ENCODE measurements at places on chromosomes 7 and 10.

GRCh38 chr10:118266098-118266748 lies 75.9 kb downstream of the FAM204A start:
- peak; percentile 45 for DNase-seq

GRCh38 chr7:4162884-4163564 lies 519.1 kb upstream of the FOXK1 start:
- no peak for DNase-seq

DNA sequence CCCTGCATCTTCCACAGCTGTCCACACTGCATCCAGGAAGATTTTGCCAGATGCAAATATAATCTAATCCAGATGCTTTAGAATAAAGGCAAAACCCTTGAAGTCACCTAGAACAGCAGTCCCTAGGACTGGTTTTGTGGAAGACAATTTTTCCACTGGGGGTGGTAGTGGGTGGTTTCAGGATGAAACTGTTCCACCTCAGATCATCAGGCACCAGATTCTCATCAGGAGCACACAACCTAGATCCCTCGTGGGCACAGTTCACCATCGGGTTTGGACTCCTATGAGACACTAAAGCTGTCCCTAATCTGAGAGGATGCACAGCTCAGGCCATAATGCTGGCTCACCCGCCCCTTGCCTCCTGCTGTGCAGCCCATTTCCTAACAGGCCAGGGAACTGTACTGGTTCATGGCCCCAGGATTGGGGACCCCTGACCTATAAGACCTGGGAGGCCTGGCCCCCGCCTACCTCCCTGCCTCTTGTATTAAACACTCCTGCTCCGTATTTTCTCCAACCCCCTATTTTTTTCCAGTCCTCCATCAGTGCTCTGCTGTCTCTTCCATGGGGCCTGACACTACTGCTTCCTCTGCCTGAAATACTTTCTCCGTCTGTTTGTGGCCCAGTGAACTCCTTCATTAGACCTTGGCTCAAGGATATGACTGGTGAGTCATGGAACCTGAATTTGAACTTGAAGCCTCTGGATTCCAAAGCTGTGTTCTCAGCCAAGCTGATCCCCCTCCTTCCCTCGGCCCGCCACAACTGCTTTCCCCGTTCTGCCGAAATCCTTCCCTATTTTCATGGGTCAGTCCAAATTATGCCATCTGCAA lies 79.9 kb upstream of the RHEB start:
- DNase-seq, result no peak

DNA sequence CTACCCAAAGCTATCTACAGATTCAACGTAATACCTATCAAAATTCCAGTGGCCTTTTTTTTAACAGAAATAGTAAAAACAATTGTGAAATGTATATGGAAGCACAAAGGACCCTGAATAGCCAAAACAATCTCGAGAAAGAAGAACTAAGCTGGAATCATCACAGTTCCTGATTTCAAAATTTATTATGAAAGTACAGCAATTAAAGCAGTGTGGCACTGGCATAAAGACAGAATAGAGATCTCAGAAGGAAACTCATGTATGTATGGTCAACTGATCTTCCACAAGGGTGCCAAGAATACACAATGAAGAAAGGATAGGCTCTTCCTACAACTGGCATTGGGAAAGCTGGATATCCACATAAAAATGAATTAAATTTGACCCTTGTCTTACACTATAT lies 23.2 kb downstream of the PNLIPRP3 start:
- DNase-seq, result no peak

DNA sequence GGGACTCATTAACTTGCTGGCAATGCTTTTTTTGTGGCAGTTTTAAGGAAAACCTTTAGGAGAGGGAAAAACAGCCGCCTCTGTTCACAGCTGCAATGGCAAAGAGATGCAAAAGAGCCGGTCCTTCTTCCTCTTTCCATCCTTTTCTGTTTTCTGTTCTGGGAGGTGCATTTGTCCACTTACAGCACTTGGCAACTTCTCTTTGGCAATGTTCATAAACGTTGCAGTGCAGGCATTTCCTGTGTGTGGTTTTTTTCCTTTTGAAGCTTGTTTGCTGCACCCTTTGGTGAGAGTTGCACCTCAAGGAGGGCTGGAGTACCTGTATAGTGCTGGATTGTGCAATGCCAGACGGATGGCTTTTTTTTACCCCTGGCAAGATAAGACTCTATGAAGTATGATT lies 53.9 kb upstream of the HABP2 start:
- DNase-seq, result no peak

- DNase-seq, result no peak
Measured at GRCh38 chr7:21412410-21412851, 15.5 kb upstream of the SP4 start.

DNA sequence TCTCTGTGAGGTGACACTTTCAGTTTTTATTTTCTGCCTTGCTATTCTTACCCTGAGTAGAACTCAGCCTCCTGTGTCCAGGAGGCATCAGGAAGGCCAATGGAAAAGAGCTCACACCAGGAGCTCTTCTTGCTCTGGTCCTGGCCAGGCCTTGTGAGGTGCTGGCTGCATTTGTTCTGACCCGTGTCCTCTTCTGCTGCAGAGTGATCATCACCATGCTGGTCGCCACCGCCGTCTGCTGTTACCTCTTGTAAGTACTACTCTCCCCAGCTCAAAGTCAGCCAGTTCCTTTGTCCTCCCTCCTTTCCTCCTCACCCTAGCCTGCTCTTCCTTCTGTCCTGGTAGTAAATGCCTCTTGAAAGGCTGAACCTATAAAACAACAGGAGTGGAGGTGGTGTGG lies 1.6 kb downstream of the ATP6V0E2 start:
- DNase-seq, result no peak

DNA sequence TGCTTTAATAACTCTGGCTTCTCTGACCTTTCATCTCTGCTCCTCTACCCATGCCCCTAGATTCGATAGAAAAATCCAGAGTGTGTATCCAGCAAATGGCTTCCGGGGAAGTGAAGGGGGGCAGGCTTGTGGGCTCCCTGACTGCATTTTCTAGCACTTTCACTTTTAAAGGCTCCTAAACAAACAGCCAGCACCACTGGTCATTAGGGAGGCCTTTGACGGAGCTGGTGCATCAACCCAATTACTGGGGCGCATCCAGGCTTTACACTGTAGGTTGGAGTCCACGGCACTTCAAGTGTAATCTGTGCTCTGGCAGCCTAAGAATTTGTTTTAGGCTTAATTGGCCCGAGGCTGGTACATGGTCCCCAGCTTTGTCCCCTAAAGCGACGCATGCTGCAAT lies 291.9 kb downstream of the GFRA1 start:
- DNase-seq, result no peak

DNA sequence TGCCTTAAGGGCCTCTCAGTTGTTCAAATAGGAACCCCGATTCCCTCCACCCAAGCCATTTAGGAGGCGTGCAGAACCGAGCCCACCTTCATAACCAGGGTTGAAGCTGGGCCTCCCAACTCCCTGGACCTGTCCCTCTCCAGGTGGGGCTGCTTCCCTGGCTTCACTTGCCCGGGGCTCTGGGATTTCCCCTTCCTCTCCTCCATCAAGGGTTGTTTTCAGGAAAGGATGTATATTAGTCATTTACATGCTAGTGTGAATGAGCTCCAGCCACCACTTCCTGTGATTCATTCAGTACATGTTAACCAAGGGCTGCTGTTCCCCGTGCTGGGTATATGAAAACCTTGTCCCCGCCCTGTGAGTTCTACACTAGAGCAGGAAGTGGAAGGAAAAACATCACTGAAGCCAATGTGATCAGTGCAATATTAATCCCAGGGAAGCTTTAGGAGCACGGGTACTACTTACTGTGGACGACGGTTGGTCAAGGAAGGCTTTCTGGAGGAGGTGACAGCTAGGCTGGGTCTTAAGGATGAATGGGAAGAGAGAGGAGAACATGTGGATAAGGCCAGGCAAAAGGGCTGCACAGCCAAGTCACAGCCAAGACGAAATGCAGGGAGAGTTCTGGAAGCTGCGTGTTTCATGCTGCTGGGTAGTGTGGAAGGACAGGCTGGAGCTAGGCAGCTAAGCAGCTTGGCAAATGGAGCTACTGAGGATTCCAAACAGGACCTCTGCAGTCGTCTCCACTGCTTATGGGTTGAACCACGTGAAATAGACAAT lies 150.1 kb upstream of the SHH start:
- no peak for DNase-seq

DNA sequence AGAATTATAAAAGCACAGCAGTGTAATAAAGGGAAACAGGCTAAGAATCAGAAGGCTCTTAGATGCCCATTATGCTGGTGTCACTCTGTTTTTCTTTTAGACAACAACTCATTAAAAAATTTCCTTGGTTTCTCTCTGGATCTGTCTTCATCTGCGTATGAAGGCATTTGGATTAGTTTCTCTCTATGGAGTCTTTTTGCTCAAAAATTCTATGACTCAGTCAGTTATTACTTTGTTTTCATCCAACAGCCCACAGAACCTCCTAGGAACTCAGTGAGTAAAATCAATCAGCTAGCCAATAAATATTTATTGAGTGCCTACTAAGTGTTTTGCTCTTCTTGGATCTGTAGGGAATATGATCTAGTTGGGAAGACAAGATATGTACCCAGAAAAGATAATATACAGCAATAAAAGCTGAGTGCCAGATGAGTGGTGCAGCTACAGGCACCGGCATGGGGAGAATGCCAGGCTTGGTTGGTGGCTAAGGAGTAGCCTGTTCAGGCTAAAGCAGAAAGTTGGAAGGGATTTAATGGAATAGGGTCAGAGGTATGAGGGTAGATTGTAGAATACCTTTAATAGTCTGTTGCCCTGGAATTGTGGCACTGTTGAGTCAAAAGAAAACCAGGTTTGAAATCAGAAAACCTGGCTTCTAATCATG lies 156.2 kb downstream of the LRRC4 start:
- no peak for DNase-seq

DNA sequence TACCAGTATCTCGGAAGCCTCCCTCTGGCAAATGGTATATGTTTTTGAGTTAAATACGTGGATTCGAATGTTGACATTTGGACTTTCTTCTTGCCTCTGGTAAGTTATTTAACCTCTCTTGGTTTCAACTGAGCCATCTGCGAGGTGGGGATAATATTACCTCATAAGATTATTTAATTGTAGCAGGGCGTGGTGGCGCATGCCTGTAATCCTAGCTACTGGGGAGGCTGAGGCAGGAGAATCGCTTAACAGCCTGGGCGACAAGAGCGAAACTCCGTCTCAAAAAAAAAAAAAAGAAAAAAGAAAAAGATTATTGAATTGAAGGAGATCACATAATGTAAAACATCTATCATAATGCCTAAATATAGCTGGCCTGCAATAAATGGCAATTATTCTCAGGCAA lies 396 bp upstream of the TAF5 start:
- DNase-seq, result no peak

DNA sequence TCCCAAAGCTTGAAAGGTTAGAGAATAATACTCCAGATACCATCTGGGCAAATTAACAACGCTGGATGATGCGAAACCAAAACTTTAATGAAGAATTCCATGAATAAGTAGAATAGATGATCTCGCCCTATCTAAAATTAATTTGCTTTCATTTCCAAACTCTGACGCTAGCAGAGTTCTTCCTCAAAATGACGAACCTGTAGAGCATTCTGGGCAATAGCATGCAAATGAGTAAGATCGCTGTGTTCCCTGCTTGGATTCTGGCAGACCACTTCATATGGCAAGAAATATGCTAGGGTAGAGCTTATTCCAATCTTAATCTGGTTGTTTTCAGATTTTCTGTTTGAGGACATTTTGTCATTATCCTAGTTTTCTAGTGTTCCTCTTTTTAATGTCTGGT lies 36.1 kb upstream of the SMNDC1 start:
- no peak for DNase-seq

DNA sequence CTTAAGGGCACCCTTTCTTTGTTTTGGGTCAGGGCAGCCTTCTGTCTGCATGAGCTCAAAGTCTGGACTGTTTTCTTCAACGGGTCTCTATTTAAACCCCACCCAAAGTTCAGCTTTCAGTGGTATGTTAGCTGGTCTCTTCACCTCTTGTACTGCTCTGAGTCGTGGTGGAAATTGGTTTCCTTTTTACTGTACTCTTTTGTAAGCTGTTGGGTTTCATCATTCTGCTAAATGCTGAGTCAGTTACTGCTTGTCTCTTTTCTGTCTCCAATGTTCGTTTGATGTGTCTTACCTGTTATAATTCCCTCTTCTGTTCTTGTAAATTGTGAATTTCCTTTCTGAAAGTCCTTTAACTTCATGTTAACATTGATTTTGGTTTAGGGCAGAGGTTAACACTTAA lies 64.1 kb upstream of the MALRD1 start:
- DNase-seq, result no peak

- no peak for DNase-seq
Measured at GRCh38 chr7:116618338-116619128, 53.5 kb upstream of the MET start.

- DNase-seq, result no peak
Measured at GRCh38 chr7:42175834-42176723, 60.9 kb downstream of the GLI3 start.

DNA sequence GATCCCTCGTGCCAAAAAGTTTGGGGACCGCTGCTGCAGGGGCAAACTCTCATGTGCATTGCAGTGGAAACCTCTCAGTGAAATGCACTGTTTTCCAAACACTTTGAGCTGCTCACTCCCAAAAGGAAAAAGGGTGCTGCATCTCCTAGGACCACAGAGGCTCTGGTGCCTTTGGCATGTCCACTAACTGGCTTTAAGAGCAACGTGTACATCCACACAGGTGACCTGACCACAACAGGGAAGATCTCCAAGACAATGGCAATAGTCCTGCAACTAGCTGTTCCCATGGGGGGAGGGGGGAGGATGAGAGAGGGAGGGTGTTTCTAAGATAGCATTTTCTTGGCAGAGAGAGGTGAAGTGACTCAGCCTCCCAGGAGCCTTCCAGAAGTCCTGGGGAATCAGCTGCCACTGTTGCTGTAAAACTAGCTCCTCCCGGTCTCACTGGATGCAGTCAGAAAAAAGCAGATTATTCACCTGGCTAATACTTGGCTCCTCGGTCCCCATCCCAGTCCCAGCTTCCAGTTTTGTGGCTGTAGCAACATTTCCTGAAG lies 181.7 kb downstream of the HECW1 start:
- no peak for DNase-seq

GRCh38 chr7:21426286-21427181 lies 1.3 kb upstream of the SP4 start:
- DNase-seq, result no peak

- no peak for DNase-seq
Measured at GRCh38 chr7:3240826-3241430, 60.1 kb upstream of the SDK1 start.

GRCh38 chr7:15525652-15526263 lies 36.1 kb downstream of the AGMO start:
- no peak for DNase-seq

GRCh38 chr10:6612371-6612770 lies 32.3 kb upstream of the PRKCQ start:
- DNase-seq, result no peak

- no peak for DNase-seq
Measured at GRCh38 chr10:87038286-87038717, 18.2 kb downstream of the FAM25A start.

GRCh38 chr10:93991596-93992284 lies 2.0 kb upstream of the PLCE1 start:
- no peak for DNase-seq

DNA sequence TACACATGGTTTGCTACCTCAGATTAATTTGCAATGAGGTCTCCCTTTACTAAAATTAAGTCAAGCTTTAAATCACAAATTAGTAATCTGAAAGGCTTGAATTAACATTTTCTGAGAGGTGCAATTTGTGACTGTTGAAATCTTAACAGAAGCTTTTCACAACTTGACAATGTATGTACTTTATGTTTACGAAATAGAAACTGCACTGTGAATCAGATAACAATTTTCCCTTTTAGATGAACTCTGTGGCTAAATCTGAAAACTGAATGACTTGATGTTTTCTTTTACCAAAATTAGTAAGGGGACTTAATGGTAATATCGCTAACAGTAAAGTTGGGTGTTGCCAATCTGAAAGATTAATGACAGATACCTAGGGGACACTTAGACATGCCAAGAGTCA lies 197.6 kb downstream of the RAPGEF5 start:
- no peak for DNase-seq

All from NCI-H1436 (cell line).